ENCODE measurements at places on chromosomes 13 and 19.

DNA sequence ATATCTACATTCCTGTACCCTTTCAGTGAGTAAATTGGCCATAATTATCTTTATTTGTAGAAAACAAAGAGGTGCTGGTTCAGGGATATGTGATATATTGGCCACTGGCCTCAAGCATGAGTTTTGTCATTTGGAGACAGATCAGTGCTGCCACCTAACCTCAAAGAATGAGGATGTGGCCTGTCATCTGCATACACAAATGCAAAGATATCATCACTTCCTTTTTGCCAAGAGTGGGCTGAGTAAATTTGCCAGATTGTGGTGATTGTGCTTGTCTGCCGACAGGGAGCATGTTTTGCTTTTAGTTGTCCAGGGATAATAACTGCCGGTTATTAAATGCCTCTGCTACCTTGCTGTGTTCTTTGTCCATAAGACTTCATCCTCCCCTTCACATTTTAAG lies 44.2 kb downstream of the WASF3 start:
- peak; percentile 8 for DNase-seq

DNA sequence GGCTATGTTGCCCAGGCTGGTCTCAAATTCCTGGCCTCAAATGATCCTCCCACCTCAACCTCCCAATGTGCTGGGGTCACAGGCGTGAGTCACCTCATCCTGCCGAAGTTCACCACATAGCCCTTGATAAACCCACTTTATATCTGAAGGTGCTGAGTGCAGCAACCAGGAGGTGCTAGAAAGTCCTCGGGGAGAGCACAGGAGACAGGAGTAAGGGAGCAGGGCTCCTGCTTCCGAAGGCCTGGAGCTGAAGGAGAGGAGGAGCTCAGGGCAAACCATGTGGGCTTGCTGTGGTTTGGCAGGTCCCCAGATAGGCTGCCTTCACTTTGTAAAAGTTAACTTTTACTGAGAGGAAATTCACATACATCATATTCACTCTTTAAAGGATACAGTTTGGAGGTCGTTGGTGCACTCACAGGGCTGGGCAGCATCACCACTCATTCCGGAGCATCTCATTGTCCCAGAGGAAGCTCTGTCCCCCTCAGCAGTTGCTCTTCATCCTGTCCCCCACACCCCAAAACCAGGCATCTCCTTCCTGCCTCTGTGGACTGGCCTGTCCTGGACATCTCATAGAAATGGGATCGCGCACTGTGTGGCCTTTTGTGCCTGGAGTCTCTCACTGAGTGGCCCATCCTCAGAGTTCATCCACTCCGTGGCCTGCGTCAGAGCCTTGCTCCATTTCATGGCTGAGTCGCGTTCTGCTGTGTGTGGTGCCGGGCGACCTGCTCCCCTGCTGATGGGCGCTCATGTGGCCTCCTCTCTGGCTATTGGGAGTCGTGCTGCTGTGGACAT lies 49.5 kb downstream of the KDM4B start:
- DNase-seq: no peak

DNA sequence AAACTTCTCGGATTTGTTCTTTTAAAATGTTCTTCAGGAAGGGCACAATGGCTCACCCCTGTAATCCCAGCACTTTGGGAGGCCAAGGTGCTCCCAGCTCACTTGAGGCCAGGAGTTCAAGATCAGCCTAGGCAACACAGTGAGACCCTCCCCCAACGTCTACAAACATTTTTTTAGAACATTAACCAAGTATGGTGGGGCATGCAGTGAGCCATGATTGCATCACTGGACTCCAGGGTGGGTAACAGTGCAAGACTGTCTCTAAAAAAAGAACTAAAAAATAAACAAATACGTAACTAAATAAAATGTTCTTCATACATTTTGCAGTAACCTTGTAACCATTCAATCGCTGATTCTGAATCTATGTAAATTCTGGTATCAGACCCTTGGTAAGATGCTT lies 2.1 kb upstream of the IPO5 start:
- DNase-seq: no peak

GRCh38 chr13:84574851-84575250 lies 692.6 kb upstream of the SLITRK1 start:
- DNase-seq: no peak

- no peak for DNase-seq
Observed at GRCh38 chr19:35056513-35057063, 15.1 kb downstream of the HPN start.

DNA sequence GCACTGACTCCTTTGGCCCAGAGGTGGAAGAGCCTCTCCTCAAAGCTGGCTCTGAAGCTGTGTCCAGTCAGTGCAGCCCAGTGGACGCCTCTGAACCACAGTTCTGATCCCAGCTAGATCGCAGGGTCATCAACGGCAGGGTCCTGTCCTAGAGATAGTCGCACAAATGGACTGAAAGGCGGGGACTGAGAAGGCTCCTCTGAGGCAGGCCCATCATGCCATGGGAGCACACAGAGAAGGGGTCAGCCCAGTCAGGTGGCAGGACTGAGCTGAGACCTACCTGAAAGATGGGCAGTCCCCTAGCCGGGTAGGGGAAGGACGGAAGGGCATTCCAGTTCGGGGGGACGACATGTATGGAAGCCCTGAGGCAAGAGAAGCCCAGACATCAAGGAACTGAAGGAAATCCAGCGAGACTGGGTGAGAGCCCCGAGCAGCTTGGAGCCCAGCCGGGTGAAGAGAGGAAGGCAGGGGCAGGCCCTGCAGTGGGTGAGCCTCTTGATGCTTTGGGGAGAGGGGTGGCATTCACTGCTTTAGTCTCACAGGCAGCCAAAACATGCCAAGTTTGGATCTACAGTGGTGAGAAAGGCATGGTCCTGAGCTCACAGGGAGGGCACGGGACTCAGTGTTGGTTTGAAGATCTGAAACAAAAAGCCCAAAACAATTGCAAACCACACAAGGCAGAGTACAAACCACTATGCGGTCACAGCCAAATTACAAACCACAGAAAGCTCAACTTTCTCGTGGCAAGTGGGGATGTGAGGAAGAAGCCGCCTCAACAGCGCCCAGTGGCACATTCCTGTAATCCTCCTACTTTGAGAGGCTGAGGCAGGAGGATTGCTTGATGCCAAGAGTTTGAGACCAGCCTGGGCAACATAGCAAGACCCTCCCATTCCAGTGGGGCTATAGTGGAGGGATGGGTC lies 10.0 kb downstream of the CALM3 start:
- DNase-seq: peak; percentile 32

Data from inflammatory macrophage (primary cell).